ENCODE measurements at places on chromosomes 1 and 21.
A peak's percentile ranks its signal among the peaks of the same experiment; 100 is the strongest.

DNA sequence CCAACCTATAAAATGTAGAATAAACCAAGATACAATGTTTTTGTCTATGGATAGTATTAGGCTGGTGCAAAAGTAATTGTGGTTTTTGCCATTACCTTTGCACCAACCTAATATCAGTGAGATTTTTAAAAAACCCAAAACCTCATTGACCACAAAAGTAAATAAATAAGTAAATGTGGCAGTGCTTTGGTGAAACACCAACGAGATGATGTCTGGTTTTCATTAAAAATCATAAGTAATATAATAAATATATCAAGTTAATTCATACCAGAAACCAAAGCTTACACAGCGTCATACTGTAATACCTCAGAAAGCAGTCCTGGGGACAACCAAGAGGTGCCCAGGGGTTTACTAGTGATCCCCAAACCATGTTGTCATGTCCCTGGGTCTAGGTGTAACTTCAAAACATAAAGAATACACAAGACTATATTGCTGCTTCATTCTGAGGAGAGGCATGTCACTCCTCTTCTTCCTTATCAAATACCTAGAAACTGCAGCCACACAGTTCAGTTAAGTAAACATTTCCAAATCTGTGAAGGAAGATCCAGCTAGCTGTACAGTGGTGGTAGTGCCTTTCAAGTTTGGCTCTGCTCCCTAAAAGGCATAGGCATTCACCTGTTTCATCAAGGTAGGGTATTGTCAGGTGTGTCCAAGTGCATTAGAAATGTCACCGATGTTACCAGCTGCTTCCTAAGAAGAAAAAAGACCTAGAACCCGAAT is 51.6 kb upstream of the ZC3H11B start:
- DNase-seq = no peak

GRCh38 chr1:13514821-13515220 is 1.0 kb upstream of the LRRC38 start:
- DNase-seq = no peak

GRCh38 chr1:236281198-236281653 is 532 bp downstream of the ERO1B start:
- DNase-seq = no peak

GRCh38 chr1:117812869-117813511 is 116.4 kb downstream of the GDAP2 start:
- DNase-seq = no peak

- no peak for DNase-seq
Observed at GRCh38 chr1:206941766-206942418, 4.4 kb downstream of the PIGR start.

DNA sequence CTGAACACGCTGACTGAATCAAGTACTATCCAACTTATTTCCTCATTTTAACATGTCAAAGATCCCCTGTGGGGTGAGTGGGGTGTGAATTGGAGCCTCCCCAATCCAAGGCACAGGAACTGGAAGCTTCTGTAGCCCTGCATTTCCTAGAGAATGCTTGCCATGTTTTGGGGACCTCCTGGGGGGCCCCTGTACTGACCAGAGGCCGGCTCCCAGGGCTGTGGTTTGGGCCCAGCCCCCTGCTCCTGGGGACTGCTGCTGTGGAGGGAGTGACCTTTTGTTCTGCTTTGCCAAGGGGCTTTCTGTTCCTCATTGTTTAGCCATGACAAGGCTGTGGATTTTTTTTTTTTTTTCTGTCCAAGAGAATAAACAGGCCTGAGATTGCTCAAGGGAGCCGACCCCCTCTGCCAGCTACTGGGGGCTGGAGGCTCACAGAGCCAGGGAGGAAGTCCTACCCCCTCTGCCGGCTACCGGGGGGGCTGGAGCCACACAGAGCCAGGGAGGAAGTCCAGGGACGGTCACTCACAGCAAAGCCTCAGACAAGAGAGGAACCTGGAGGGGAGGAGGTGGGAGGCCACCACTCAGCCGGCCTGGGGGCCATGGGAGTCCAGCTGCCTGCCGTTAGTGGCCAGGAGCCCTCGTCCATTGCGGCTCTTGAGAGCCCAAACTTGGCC is 17.4 kb downstream of the TNFRSF1B start:
- DNase-seq = peak; percentile 95

GRCh38 chr1:235702412-235702811 is 52.8 kb upstream of the GNG4 start:
- DNase-seq = no peak

DNA sequence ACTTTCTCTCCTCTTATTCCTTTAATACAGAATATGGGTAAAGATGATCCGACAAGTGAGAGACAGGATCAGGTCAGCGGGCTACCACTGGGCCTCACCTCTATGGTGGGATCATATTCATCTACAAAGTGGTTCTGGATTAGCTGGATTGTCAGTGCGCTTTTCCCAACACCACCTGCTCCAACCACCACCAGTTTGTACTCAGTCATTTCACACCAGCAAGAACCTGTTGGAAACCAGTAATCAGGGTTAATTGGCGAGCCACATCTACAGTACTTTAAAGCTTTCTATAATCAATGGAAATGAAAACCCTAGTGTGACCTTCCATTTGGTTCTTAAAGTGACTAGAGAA is 643 bp downstream of the NRAS start:
- no peak for DNase-seq

DNA sequence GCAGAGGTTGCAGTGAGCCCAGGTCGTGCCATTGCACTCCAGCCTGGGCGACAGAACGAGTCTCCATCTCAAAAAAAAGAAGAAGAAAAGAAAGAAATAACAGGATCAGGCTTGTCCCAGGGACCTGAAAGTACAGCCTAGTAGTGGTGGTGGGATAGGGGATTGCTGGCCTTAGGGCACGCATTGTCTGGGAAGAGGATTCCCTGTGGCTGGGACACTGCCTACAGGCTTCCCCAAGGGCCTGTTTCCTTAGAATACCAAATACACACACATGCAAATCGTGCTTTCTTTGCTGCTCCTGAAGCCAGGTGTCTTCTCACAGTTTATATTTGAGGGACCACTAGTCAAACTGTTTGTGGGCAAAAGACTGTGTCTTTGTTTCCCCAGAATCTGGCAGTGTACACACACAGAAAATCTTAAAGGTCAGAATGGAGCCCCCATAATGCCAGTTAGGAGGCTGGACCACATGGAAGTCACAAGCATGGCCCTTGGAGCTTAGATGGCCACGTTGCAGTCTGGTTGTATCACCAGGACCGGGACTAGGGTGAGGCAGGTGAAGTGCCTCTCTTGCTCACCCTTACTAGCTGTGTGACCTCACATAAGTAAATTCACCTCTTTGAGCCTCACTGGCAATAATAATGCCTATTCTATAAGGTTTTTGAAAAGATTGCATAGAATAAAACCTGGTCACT is 12.7 kb upstream of the ASAP3 start:
- DNase-seq = no peak

GRCh38 chr1:184655185-184655584 is 99.5 kb downstream of the EDEM3 start:
- DNase-seq = no peak

DNA sequence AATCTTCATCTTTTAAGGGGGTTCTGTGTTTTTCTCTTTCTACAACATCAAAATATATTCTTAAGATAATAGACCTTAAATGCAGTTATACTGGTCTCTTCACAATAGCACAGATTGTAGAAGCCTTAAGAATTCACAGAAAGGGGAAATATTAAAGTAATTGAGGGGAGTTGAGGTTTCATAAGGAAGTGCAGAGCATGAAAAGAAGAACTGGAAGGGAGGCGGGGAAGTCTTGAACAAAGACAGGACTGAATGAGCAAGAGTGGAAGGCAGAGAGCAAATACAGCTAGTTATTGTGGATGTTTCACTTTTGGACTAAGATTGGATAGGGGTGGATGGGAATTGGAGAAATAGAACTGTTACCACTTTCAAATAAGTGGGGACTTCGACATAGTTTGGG is 67.7 kb downstream of the PTGER3 start:
- no peak for DNase-seq

GRCh38 chr1:89624314-89624713 is 8.6 kb upstream of the LRRC8C start:
- no peak for DNase-seq

DNA sequence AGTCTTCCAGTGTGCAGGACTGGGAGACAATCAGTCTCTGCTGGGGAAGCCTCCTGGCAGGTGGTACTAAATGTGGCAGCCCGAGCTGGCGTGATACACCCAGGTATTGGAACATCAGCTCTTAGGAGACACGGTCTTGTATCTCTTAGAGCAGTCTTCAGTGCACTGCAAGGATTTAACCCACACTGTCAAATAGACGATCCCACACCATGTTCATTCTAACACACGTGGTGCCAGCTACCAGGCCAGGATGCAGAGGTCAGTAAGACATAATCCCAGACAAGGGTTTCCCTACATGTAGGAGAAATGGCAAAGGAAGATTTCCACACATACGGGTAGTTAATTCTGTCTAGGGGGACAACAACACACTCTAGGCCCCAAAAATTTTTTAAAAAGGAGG is 8.7 kb downstream of the TRIM11 start:
- DNase-seq = no peak

GRCh38 chr1:246005067-246005466 is 502.0 kb downstream of the SMYD3 start:
- no peak for DNase-seq

DNA sequence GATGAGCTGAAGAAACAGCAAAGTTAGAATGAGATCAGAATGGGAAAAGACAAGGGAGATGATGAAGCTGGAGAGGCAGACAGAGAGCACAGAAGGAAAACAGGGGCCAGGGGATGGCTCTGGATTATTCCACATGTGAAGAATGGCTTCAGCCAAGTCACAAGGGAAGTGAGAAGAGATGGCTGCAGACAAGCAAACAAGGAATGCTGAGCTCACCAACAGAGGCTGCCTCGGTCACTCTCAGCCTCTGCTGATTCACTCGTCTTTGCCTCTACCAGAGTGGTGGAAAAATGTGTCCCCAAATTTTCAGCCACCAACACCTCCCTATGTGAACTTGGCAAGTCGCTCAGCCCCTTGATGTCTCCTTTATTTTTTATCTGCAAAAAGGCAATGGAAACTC is 46.7 kb downstream of the TRABD2B start:
- no peak for DNase-seq

GRCh38 chr1:65208563-65208973 is 60.6 kb downstream of the AK4 start:
- DNase-seq = no peak

GRCh38 chr1:220164116-220164515 is 70.2 kb downstream of the IARS2 start:
- DNase-seq = no peak

DNA sequence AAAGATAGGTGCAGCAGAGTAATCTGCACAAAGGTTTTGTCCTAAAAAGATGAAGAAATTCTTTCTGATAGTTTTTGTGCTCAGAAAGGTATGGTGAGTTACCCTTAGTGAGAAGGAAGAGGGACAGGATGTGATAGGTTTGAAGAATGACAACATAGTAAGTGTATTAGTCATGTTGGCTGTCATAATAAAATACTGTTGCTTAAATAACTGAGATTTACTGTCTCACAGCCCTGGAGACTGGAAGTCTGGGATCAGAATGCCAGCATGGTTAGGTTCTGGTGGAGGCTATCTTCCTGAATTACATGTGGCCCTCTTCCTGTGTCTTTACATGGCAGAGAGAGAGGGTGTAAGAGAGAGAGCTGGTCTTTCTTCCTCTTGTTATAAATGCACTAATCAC is 965.2 kb downstream of the TTLL7 start:
- DNase-seq = no peak

DNA sequence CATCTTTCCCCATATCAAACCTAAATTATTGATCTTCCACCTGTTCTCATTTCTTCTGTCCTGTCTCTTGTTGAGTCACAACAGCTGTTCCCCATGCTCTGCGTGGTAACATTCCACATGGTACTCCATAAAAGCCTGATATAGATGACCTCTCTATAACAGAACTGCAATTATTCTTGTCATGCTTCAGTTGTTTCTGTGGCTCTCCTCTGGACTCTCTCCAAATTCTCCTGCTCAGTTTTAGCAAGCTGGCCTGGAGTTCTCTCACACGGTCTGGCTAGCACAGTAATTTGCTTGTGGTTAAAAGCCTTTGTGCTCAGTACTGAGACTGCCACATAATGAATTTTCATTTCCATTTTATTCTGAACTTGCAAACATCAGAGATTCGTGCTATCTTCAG is 10.6 kb upstream of the LRRC39 start:
- DNase-seq = no peak

DNA sequence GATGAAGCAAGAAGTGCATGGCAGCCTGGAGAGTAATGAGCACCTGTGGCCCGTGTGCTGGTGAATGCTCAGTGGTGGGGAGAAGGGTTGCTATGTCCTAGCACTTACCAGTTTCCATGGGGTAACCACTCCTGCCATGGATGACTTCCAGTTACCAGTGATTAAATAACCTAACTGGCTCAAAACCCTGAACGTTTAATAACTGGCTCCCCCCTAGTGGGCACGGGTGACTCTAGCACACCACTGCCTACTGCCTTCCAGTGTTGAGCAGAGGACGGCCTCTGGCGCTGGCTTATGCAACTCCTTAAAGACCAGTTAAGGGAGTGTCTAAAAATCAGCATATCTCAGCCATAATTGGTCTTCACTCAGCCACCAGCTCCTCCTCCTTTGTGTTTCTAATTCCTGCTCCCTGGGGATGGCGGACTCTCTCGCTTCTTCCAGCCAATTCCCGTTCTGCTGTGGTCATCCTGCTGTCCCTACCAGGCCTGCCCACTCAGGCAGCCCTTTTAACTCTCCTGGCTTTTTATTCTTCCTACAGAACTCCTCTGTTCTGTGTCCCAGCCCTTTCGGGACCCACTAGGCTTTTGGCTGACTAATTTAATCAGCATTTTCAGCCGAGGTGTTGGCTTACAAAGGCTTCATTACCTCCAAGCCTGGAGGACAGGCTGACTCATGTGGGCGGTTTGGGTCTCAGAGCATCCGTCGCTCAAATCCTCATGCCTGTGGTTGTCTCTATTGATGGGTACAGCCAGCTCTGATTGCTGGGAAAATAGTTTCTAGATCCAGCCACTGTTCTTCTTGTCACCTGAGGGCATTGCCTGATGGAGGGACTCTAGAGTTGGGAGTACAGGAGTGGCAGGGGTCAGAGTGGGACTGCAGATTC is 332.4 kb downstream of the CAMTA1 start:
- no peak for DNase-seq

- no peak for DNase-seq
Observed at GRCh38 chr1:24216276-24217074, 29.4 kb upstream of the IFNLR1 start.

- no peak for DNase-seq
Observed at GRCh38 chr1:215539803-215540570, 27.1 kb upstream of the KCTD3 start.

DNA sequence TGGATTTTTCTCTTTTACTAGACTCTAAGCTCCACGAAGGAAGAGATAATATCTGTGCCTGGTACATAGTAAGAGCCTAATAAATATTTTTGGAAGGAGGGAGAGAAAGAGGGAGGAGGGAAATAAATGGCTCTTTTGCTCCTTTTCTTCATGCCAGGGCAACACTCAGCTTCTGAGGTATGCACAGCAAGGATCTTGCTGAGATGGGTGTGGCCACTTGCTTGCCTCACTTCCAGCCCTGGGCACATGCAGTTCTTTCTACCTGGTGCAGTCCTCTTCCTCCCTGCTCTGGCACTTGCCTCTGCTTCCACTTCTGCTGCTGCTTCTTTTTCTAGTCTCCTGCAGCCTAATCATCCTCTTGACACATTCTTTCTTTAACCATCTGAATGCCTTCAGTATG is 148.1 kb downstream of the FGGY start:
- DNase-seq = no peak

- no peak for DNase-seq
Observed at GRCh38 chr1:3415260-3416090, 39.0 kb upstream of the ARHGEF16 start.

GRCh38 chr1:113226148-113226547 is 153.2 kb downstream of the LRIG2 start:
- DNase-seq = no peak

GRCh38 chr1:172960454-172961208 is 90.1 kb downstream of the TNFSF18 start:
- no peak for DNase-seq
